ENCODE measurements at places on chromosomes 2 and 18.

GRCh38 chr2:130957915-130958314 is 121.2 kb downstream of the ARHGEF4 start:
- no peak for DNase-seq

DNA sequence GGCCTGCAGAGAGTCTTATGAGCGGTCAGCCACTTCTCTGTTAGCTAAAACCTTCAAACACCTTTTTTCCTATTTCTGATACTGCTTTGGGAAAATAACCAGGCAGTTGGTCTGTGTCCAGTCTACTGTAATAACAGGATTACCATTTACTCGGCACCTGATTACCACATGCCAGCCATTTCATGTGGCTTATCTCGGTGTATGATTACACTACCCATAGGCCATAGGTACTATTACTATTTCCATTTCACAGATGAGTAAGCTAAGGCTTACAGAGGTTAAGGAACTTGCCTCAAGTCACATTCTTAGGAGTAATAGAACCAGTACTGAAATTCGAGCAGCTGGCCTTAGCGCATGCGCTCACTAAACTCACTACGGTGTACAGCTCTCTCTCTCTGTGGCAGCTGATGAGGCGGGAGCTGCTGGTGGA is 147.2 kb upstream of the L3MBTL4 start:
- no peak for DNase-seq

- DNase-seq: no peak
Observed at GRCh38 chr2:191930205-191930604, 83.3 kb upstream of the CAVIN2 start.

DNA sequence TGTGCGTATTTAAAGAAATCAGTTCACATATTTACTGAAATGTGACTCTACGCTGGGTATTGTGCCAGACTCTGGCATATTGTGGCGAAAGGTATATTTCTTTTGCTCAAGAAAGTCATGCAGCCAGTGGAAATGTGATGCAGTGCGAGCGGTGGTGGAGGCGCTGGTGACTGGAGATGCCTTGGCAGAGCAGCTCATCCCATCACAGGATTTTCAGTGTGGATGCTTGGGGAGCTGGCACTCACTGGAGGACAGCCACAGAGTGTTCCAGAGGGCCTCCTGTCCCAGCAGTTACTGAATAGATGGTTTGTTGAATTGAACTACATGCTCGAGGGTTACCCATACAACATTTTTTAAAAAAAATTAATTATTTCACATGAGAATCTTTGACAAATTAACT is 117.6 kb downstream of the ZNF407 start:
- no peak for DNase-seq

DNA sequence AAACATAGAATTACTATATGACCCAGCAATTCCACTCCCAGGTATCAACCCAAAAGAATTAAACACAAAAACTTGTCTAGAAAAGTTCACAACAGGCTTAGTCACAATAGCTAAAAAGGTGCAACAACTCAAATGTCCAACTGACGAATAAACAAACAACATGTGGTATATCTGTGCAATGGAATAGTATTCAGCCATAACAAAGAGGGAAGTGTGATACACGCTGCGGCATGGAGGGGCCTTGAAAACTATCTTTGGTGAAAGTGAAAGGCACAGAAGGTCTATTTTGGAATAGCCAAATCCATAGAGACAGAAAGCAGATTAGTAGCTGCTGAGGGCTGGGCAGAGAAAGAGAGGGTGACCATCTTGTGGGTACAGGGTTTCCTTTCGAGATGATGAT is 72.1 kb downstream of the DDX1 start:
- no peak for DNase-seq

DNA sequence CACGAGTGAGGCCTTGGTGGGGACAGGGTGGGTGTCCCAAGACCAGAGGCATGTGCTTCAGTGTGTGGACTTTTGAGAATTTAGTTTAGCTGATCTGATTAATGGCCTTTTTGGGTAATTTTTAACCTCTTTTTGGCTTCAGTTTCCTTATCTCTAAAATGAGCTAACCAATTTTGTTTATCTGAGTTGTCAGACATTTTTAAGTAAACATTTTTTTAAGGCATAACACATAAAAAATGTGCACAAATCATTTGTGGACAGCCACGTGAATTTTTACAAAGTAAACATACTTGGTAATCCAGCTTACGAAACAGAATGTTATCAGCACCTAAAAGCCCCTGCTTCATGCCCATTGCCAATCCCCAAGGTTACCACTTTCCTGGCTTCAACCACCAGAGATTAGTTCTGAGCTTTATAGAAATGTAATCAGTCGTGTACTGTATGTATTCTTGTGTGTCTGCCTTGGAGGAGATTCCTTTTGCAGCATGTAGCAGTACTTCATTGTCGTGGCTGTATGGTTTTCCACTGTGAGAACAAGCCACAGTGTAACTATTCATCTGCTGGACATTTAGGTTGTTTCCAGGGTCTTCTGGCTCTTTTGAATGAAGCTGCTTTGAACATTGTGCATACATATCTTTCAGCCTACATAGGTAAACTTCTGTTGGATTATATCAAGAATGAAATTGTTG is 8.4 kb upstream of the INO80C start:
- DNase-seq: no peak

DNA sequence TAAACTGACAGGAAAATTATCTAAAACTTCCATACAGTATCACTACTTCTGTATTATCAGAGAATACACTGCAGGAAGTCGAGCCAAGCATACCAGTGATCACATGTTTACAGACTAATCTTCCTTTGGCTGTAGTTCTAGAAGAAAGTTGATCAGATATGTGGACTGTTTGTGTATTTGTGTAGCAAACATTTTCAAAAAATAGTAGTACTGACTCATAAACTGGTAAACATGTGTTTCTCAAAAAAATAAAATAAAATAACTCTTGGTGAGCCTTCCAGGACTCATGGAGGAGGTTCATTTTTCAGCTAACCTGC is 148.9 kb upstream of the SLC39A10 start:
- no peak for DNase-seq

GRCh38 chr18:78688249-78688648 is 291.4 kb upstream of the SALL3 start:
- DNase-seq: no peak

- no peak for DNase-seq
Observed at GRCh38 chr2:118844261-118845004, 3.0 kb downstream of the EN1 start.

DNA sequence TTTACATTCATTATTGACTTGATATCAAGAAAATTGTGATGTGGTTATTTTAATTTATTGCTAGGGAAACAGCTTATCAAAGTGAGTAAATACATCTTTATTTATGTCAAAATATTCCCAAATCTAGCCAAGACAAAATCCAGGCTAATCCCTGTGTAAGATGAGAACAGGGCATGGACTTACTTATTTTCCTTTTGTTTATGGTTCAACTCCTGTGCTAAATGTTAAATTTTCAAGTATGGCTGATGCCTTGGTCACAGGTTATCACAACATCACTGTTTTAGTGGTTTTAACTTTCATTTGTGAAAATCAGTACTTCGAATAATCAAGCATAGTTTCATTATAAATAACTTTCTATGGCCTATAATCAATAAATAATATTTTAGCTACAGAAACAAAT is 657.0 kb upstream of the SYT4 start:
- DNase-seq: no peak

- no peak for DNase-seq
Observed at GRCh38 chr2:136492901-136493300, 272.4 kb upstream of the THSD7B start.

GRCh38 chr18:3183103-3183717 is 36.6 kb downstream of the MYOM1 start:
- no peak for DNase-seq

DNA sequence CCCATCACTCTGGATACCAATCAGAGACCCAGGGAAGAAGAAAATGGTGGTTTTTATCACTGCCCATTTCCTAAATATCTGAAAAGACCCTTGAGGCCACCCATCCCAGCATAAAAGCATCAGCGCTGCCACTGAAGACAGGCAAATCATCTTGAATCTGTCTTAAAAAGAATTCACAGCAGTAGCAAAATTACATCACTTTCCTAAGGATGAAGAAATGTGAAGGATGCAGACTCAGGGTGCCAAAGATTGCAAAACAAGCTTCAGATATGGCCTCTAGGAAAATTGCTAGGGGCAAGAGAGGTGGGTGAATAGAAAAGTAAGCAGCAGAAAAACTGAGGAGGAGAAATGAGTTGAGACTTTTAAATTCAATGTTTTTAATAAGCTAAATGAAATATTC is 70.0 kb downstream of the SLC25A12 start:
- DNase-seq: no peak

- DNase-seq: peak; percentile 59
Observed at GRCh38 chr2:2057125-2057721, 273.9 kb downstream of the MYT1L start.

DNA sequence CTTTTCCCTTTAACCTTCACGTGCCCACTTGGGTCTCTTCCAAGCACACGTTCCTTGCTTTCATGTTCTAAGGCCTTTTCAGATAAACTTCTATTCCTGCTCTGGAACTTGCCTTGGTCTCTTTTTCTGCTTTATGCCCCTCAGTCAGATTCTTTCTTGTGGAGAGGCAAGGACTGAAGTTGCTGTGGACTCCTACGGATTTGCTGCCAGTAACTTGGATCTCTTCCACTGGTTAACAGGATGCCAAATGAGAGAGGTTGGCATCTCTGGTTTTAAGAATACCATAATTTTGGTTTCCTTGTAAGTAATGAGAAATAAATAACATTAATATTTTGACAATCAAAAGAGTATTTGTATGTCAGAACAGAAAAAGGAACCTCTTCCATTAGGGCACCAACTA is 33.0 kb downstream of the COMMD1 start:
- no peak for DNase-seq

GRCh38 chr2:1162768-1163584 is 212.3 kb downstream of the SNTG2 start:
- DNase-seq: peak; percentile 35

- no peak for DNase-seq
Observed at GRCh38 chr2:129293326-129293725, 686.1 kb upstream of the RAB6C start.

- DNase-seq: no peak
Observed at GRCh38 chr2:235506291-235506996, 12.6 kb downstream of the AGAP1 start.

GRCh38 chr2:150710041-150710440 is 222.6 kb upstream of the RND3 start:
- DNase-seq: no peak

GRCh38 chr2:95043300-95044093 is 18.0 kb downstream of the MAL start:
- no peak for DNase-seq

- no peak for DNase-seq
Observed at GRCh38 chr2:149310349-149310748, 20.0 kb upstream of the LYPD6 start.

- DNase-seq: no peak
Observed at GRCh38 chr18:36020174-36020711, 47.1 kb downstream of the RPRD1A start.

GRCh38 chr2:1745171-1746023 is 1.1 kb upstream of the PXDN start:
- DNase-seq: no peak

GRCh38 chr2:106664669-106665068 is 177.5 kb downstream of the CD8B2 start:
- DNase-seq: no peak

DNA sequence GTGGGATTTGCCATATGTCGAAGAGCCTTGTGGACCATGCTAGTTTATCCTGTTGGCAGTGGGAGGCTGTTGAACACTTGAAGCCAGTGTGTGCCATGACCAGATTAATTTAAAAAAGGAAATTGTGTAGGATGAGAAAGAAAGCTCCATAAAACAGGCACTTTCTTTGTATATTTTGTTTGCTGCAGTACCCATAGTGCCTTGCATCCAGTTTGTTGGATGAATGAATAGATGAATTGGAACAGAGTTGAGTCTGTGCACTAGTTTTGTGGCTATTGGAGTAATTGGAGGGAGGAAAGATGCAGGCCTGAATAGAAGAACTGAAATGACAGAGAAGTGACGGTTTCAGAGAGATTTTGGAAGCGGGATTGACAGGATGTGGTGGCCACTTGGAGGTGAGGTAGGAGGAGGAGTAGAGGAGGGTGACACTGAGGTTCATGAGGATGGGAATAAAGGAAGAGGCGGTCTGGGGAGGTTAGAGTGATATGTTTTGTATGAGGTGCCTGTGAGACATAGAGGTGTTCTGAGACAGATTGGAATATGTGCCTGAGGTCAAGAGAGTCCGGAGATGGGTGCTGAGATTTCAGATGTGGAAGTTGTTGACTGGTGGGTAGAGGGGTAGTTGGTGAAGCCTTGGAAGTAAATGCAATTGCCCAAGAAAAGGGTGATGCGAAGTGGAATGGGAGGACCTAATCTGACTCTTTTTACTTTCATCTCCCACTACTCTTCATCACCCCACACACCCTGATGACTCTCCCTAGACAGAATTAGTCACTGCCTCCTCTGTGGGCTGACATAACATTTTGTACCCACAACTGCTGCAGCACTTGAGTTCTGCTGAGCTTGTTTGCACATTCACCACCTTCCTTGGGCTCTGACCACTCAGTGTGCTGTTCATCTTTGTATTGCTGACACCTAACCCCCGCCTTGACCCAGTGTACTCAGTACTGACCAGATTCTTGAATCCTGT is 5.1 kb downstream of the DGUOK start:
- DNase-seq: peak; percentile 50

DNA sequence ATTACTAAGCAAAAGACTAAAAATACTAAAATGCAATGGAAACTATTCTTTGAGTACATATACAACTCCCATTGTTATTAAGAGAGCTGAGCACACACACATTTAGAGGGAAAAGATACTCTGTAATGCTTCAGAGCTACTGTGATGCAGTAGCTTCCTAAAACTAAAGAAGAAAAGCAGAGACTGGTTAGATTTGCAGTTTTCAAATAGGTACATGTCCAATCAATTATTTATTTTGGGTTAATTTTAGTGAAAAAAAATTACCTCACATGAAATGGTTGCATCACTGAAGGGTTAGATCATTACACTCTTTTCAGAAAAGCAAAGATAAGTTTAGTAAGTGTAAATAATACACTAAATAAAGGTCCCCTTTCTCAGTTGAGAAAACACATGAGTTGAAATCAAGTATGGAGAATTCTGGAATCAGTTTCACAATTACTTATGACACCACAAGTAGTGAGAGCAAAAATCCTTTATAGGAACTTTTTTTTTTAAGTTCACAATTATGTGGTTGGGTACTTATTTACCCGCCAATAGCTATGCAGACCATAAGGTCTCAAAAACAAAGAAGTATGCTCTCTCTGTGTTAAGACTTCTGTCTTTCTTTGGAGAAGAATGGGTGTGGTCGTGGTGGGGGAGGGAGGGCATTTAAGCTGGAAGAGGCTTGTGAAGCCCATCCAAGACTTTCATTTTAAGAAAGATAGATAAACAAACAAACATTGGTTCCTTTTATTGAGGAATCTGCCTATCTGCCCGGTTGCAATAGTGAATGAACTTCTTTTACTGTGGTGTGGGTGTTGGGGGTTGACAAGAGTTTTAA is 25.3 kb upstream of the SERTAD2 start:
- DNase-seq: no peak
